Activated T-cell treated with anti-CD3 and anti-CD28 coated beads for 48 hours (primary cell): ENCODE measurements at places on chromosomes 3 and 15.
A peak's percentile ranks its signal among the peaks of the same experiment; 100 is the strongest.

GRCh38 chr3:192915304-192915703 lies 2.4 kb downstream of the MB21D2 start:
- no peak for DNase-seq

GRCh38 chr3:115975353-115975752 lies 352.0 kb downstream of the GAP43 start:
- DNase-seq = no peak

GRCh38 chr15:94760348-94760747 lies 529.0 kb downstream of the MCTP2 start:
- DNase-seq = no peak

- DNase-seq = no peak
These were observed 246.4 kb upstream of the LRIG1 start for GRCh38 chr3:66747261-66747660.

GRCh38 chr3:151226088-151226563 lies 23.1 kb upstream of the GPR171 start:
- DNase-seq = no peak

DNA sequence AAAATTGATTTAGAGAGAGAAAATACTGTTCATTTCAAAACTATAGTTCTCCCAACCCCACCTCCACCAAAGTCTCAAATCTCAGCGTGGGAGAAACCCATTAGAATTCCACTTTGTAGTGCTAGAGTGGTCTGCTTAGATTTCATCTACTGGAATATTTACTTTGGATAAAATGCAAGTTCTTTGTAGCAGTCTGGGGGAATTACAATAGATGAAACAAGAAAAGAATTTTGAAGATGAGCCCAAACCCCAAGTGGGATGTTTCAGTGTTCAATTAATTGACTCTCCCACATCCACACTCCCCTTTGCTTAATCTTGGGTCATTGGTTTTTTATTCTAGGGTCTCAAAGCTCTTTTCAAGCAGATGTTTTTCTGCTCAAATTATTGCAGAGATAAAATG lies 97.8 kb downstream of the RPL22L1 start:
- DNase-seq = no peak

GRCh38 chr3:171193693-171194092 lies 167.2 kb upstream of the SLC2A2 start:
- DNase-seq = no peak

DNA sequence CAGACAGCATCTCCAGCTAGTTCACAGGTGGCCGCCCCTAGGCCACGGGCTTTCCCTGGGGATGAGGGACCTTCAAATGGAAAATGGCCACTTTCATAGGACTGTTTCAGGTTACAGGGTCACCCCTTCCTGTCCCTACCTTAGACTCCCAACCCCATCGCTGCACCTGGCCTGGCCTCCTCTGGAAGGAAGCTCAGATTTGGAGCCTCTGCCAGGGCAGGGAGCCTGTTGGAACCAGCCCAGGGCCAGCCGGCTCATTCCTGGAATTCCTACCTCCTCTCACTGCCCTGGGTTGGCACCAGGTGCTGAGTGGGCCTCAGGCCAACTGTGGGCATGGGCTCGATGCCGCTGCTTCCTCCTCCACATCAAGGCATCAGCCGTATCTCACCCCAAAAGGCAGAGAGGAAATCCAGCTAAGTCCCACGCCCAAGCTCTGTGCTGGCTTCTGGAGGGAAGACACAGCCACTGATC lies 42.2 kb downstream of the KLHL25 start:
- DNase-seq = no peak

DNA sequence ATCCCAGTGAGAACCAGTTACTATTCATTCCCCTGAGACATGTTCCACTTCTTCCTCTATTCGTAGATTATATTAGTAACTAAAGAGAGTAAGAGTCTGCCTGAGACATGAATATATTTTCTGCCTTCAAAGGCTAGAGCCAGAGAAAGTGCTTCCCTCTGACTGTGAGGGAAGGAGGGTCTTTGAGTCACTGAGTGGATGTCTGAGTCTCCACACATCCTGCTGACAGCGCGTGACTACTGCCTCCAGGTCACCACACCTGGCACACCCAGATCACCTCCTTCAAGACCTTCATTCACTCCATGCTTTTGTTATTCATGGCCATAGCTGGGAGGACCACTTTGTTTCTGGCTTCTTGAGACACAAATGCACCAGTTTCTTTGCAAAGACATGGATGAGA lies 135.6 kb downstream of the SOX2 start:
- no peak for DNase-seq

- no peak for DNase-seq
These were observed 263.4 kb upstream of the TLE3 start for GRCh38 chr15:70361106-70361505.

- DNase-seq = peak; percentile 69
These were observed 9.4 kb upstream of the MESP1 start for GRCh38 chr15:89760303-89761008.

- no peak for DNase-seq
These were observed 646.5 kb downstream of the NSUN3 start for GRCh38 chr3:94709249-94709902.

- DNase-seq = no peak
These were observed 33.4 kb upstream of the PLAAT1 start for GRCh38 chr3:193207290-193208273.

- no peak for DNase-seq
These were observed 30.4 kb upstream of the TMCO5A start for GRCh38 chr15:37903919-37904625.

DNA sequence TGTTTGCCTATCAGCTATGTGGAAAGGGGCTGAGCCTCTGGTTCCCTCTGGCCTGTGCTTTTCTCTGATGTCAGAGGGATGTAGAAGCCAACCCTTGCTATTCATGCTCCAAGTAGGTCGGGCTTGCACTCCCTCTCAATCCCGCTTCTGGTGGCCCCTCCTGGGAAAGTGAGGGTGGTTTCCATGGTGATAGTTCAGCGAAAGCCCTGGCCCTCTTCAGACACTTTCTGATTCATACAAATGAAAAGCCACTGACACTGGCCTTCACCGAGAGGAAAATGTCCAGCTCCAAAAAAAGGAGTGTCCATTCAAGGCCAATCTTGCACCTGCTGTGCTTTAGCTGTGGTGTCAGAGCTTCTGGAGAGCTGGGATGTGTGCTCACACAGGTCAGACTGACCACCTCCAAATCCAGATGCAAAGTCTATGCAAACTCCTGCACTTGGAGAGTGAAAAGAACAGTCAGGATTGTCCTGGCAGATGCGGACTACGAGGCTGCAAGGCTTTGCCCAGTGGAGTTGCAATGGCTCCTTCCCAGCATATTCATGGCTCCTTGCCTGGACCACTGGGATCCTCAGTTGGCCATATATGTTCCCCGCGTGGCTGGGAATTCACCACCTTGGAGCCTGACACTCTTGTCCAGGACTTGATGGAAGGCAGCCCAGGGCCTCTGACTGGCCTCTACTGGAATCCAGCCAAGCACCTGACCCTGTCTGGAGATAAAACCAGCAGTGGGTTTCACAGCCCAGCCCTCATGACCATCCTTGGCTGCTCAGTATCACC lies 96.6 kb downstream of the CEMIP start:
- DNase-seq = no peak

DNA sequence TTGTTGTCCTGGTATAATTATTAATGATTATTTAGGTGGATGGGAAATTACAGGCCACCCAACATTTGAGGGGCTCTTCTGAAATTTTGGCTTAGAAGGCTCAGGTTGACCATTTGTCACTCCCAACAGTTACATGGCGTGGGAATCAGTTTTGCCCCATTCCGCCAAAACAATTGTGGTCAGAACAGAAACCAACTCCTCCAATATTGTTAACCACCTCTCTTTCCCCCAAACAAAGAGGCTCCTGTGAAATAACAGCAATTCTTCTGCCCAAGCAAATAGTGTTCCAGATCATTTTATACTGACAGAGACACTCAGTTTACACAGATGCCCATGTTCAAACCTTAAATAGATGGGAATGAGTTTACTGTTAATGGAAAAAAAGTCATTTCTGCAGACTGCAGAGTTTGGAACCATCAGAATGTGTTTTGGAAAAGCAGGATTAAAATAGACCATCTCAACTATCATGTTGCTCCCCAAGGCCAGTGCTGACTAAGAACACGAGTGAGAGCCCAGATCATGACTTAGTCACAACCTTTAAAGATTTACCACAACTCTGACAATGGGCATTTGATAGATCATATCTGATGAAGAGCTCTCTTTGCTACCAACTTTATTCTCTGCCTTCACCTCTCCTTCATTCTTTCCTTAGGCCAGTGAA lies 102.1 kb downstream of the DUT start:
- no peak for DNase-seq

GRCh38 chr3:197811343-197811742 lies 20.3 kb downstream of the LRCH3 start:
- no peak for DNase-seq

- DNase-seq = no peak
These were observed 29.8 kb downstream of the POMGNT2 start for GRCh38 chr3:43075904-43076661.

DNA sequence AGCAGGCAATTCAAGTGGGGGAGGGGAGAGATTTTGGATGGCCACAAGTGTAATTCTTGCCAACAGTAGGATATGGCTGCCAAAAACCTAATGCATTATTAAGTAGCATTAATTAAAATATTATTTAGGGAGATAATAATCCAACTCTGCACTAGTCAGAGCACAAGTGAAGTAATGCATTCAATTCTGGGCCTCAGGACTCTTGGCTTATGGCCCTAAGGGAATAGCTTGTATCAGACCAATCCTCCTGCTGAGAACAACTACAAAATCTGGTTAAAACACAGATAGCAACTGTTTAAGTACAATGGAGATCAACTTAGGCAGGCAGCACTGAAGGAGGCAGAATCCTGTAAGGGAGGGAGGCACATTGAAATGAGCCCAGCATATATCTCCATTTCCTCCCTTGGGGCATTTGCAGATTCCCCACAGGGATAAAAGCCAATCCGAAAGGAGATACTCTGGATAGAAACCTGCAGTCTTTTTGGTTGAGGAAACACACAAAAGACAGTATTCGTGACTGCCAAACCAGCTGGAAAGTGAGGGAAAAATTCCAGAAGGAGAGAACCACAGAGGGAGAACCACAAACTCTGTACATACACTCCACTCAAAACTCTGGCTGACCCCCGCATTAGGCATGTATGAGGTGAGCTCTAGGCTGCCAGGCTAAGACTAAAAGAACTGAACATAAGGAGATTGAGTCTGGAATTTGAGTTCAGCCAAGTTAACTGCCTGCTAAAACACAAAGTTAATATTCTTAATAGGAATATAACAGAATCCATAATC lies 57.4 kb downstream of the ETFA start:
- DNase-seq = no peak

DNA sequence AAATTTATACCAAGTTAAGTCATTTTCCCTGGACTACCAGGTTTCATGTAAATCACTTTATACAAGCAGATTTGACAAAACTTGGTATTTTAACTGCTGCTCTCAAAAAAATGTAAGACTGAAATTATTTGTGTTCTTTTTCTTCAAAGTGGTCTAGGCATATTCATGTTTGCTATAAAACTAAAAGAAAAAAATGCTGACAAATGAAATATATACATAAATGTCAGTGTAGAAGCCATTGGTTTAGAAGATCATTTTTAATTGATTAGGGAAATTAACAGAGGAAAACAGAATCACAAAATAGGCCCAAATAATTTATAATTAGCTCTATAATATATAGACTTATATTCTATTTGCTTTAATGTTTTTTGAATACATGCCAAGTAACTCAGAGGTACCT lies 523.2 kb downstream of the RBMS3 start:
- DNase-seq = no peak

GRCh38 chr3:19711160-19711782 lies 222.7 kb downstream of the EFHB start:
- no peak for DNase-seq
